ENCODE measurements at places on chromosomes 7 and 10.

DNA sequence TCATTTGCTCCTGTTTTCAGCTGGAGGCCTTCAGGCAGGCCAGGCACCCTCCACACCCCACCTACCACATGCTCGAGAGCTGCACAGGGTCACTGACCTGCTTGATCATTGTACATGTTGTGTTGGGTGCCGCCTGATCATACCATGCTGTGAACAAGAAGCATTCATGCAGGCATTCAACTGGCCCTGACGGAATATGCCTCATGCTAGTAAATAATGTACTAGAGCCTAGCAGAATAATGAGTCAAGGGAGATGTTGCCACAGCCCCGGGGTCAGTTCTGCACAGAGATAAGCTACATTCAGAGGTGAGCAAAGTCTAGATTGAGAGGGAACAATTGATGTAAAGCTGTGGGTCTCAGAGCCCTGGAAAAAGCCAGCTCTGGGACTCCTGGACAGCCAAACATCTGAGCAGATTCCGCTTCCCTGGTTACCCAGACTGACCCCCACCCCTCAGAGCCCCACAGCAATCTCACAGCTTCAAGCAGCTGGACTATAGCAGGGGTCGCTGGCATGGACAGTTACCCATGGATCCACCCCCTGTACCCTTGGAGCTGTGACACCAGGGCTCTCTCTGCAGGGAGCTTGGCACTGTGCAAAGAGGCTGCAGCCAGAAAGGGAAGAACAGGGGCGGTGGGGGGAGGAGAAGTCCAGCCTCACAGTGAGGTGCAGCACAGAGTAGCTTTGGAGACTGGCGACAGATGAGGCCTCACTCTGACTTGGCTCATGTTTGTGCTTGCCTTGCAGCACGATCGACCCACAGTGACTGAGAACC is 86.6 kb downstream of the FRMPD2 start:
- H3K27me3 ChIP-seq, result peaks cover 11% of the 10 kb centered on the region
- no peaks in the 10 kb centered on the region for H3K4me1 ChIP-seq
- no peak for DNase-seq
- no peaks in the 10 kb centered on the region for H3K36me3 ChIP-seq
- H3K4me3 ChIP-seq, result no peak overlapping the region

- peaks cover 76% of the 10 kb centered on the region for H3K36me3 ChIP-seq
- H3K4me3 ChIP-seq, result peak overlapping the region; percentile 98
- peaks cover 4% of the 10 kb centered on the region for H3K27me3 ChIP-seq
- peaks cover 68% of the 10 kb centered on the region for H3K4me1 ChIP-seq
These were observed 223.1 kb upstream of the KLF14 start for GRCh38 chr7:130957137-130957513.

DNA sequence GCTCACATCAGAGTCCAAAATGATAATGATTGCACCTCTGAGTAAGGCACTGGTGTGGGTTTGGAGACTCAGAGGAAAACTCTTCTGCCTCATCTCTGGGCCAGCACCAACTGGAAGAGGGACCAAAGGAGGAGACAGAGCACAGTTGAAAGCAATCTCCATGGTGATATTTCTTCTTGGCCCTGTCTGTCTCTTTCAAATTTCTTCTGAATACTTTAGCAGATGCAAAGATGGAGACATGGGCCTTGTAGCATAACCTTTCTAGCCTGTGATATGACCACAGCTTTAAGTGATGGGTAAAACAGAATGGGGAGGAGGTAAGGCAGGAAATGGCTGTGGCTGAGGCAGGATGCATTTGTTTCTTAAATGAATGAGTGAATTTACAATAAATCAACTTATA is 12.2 kb upstream of the GIMAP7 start:
- H3K27me3 ChIP-seq, result no peaks in the 10 kb centered on the region
- peaks cover 59% of the 10 kb centered on the region for H3K4me1 ChIP-seq
- DNase-seq, result no peak
- H3K4me3 ChIP-seq, result peak overlapping the region; percentile 69

GRCh38 chr7:118148930-118149329 is 35.0 kb upstream of the LSM8 start:
- H3K27ac ChIP-seq, result no peak overlapping the region
- H3K4me3 ChIP-seq, result no peak overlapping the region
- no peaks in the 10 kb centered on the region for H3K36me3 ChIP-seq
- no peaks in the 10 kb centered on the region for H3K4me1 ChIP-seq
- no peak for DNase-seq
- no peaks in the 10 kb centered on the region for H3K27me3 ChIP-seq

DNA sequence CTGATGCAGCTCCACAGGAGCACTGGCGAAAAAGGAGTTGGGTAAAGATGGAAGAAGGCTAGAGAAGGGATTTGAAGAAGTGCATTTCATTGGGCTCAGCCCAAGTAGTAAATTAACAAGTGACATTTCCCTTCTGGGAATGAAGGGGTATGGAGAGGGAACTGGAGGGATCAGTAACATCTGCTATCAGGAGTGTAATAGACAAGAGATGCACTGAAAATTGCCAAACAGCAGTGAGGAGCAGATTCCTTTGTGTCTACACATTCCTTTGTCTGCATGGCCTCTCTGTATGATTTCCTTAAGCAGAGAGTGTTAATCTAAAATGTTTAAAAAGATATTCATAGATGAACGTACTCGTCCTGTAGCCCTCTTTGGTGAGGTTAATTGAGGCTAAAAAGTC is 148.2 kb upstream of the FERD3L start:
- H3K4me1 ChIP-seq, result no peaks in the 10 kb centered on the region
- no peak for DNase-seq
- no peak overlapping the region for H3K4me3 ChIP-seq

- H3K36me3 ChIP-seq, result no peaks in the 10 kb centered on the region
- H3K27ac ChIP-seq, result no peak overlapping the region
- H3K27me3 ChIP-seq, result peaks cover 19% of the 10 kb centered on the region
- no peak overlapping the region for H3K4me3 ChIP-seq
- DNase-seq, result no peak
These were observed 254.7 kb downstream of the KLF6 start for GRCh38 chr10:3530346-3530745.

DNA sequence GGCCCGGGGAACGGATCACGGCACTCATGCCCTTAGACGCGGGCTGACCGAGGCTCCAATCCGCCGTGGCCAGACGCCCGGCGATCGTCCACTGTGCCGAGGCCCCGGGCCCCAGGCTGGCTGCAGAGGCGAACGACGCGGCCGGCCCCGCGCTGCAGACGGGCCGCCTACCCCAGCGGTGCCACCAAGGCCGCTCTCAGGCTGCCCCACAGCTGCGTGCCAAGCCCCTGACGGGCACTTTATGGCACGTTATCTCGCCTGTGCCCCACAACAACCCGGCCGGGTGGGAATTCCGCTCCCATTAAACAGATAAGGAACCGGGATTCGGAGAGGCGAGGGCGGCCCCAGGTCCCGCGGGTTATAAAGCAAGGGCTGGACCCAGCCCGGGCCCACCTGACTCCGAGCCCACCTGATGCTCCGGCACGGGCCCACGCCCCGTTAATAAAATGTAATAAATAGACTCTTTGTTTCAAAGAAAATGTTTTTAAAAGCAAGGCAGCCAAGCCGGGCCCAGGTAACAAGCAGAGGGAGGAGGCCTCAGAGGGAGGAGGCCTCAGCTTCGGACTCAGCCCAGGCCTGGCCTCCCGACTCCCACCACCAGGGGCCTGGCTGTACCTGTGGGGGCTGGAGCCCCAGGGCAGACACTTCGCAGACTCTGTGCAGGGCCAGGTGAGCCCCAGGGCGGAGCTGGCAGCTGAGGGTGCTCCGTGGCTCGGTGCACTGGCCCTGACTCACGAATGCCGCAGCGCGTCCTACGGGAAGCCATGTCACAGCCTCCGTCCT is 79.7 kb downstream of the FOXL3 start:
- DNase-seq, result no peak
- H3K4me1 ChIP-seq, result peaks cover 12% of the 10 kb centered on the region
- no peaks in the 10 kb centered on the region for H3K36me3 ChIP-seq

DNA sequence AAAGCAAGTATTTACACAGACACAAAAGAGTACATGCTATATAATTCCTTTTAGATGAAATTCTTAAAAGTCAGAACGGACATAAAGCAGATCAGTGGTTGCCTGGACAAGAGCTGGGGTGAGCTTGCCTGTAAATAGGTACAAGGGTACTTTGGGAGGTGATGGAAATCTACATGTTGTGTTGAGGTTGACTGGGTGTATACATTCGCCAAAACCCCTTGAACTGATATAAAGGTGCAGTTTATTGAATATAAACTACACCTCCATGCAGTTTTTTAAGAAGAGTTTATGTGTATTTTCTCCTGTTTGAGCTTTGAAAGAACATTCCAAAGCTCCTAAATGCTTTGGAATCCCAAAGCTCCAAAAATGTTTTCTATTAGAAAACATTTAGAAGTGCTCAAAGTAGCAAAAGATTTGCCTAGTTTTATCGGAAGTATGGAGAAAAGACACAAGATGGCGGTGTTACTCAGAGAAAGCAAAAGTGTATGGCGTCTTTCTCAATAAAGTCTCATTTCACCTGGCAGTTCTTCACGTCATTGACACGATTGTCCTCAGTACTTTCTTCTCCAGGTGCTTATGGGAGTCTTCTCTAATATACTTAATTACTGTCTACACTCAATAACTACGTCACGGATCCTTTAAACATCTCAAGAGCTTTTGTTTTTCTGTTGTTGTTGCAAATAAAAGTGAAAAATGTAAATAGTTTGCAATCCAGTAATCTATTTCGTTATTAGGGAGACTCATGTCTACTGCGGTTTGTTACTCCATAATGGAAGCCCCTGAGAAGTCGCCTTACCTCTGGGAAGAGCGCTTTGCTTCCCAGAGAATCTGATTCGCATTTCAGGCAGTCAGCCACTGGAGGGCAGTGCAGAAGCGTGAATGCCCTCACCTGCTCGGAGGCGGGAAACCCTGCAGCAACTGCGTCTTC is 14.7 kb upstream of the SEC61G start:
- peak overlapping the region; percentile 76 for H3K4me3 ChIP-seq
- no peaks in the 10 kb centered on the region for H3K36me3 ChIP-seq
- no peak overlapping the region for H3K27ac ChIP-seq
- peak; percentile 53 for DNase-seq
- H3K27me3 ChIP-seq, result peaks cover 32% of the 10 kb centered on the region

DNA sequence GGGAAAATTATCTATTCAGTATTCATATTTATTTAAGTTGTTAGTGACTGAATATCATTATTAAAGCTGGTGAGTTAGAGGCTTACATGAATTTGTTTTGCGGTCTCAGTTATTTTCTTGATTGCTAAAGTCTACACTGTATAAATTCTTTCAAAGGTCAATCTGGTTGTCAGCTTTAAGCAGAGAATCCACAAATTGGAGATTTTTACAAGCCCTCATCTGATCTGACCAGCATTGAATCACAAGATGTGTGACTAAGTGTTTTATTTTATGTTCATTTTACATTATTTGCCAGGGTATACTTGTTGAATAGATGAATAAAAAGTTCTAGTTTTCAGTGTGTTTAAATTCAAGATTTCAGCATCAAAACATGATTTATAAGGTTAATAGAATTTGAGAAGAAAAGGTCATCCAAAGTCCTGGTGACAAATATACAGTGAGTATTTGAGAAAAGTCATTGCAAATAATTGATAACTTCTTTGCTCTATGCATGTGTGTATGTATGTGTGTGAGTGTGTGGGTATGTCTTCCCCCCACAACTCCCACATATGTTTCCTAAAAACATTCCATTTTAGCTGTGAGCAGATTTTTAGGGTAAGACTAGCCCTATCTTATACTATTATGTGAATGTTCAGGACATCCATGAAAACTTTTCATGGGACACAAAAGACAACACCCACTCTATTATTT is 4.4 kb downstream of the SEMA3A start:
- H3K4me3 ChIP-seq, result no peak overlapping the region
- H3K27ac ChIP-seq, result no peak overlapping the region
- H3K27me3 ChIP-seq, result peaks cover 14% of the 10 kb centered on the region
- peaks cover 20% of the 10 kb centered on the region for H3K4me1 ChIP-seq
- no peaks in the 10 kb centered on the region for H3K36me3 ChIP-seq

GRCh38 chr7:28272461-28272877 is 91.9 kb upstream of the JAZF1 start:
- no peak for DNase-seq
- H3K4me3 ChIP-seq, result no peak overlapping the region
- H3K27ac ChIP-seq, result no peak overlapping the region
- H3K36me3 ChIP-seq, result no peaks in the 10 kb centered on the region
- no peaks in the 10 kb centered on the region for H3K4me1 ChIP-seq
- peaks cover 41% of the 10 kb centered on the region for H3K27me3 ChIP-seq

- no peak for DNase-seq
- H3K4me3 ChIP-seq, result no peak overlapping the region
- H3K36me3 ChIP-seq, result no peaks in the 10 kb centered on the region
- no peaks in the 10 kb centered on the region for H3K27me3 ChIP-seq
These were observed 20.5 kb upstream of the TNS3 start for GRCh38 chr7:47602272-47603004.

DNA sequence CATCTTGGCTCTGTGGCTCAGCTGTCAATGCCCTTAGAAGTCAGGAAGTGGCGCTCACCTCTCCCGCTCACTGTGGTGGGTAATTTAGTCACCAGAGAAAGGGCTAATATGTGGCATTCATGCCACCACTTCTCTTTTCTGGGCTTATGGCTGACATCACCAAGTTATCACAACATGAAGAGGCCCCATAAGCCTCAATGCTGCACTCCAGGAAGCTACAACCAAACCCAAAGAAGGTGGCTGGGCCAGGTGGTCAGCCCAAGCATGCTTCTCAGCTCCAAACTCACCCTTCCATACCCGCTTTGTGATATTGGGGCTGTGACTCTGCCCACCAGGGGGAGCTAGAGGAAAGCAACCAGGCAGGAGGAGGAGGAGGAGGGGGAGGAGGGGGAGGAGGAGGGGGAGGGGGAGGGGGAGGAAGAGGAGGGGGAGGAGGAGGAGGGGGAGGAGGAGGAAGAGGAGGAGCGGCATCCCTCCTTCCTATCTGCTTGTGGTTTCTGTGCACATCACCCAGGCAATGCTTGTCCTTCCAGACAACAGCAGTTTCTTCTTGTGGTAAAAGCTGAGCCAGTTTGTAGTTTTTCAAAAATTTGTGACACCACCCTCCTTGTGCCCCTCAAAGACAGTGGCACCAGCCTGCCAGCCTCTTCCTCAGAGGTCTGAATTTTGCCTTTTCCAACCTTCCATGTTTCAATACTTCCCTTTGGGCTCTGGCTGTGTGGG is 42.1 kb downstream of the CYP26A1 start:
- H3K27ac ChIP-seq, result no peak overlapping the region
- no peak overlapping the region for H3K4me3 ChIP-seq
- H3K36me3 ChIP-seq, result no peaks in the 10 kb centered on the region
- peaks cover 13% of the 10 kb centered on the region for H3K27me3 ChIP-seq

- H3K4me1 ChIP-seq, result no peaks in the 10 kb centered on the region
- no peak overlapping the region for H3K27ac ChIP-seq
- no peak overlapping the region for H3K4me3 ChIP-seq
These were observed 98.8 kb downstream of the ADK start for GRCh38 chr10:74249865-74250264.

- peaks cover 37% of the 10 kb centered on the region for H3K27me3 ChIP-seq
- no peak overlapping the region for H3K4me3 ChIP-seq
- H3K36me3 ChIP-seq, result no peaks in the 10 kb centered on the region
These were observed 28.6 kb upstream of the SLC16A12 start for GRCh38 chr10:89563861-89564478.

- H3K27ac ChIP-seq, result no peak overlapping the region
- no peaks in the 10 kb centered on the region for H3K27me3 ChIP-seq
- no peak overlapping the region for H3K4me3 ChIP-seq
- H3K36me3 ChIP-seq, result no peaks in the 10 kb centered on the region
- no peak for DNase-seq
These were observed 203.1 kb upstream of the VSTM2A start for GRCh38 chr7:54339073-54339472.

Measured in T-helper 2 cell treated with Interferon-gamma antibody and Interleukin-4, amounts not matched to agents 5 μg/mL and 100 μg/mL, for 36 hours (primary cell).